CD4-positive, alpha-beta T cell treated with Interleukin-15 for 1 hour (primary cell): ENCODE measurements at places on chromosomes 16 and 17.

GRCh38 chr17:17303010-17303846 is at the start of gene NT5M:
NT5M (plus strand) TSS chr17:17303373; CDS start chr17:17303551, 178 bp downstream.
- DNase-seq: peak; percentile 61

DNA sequence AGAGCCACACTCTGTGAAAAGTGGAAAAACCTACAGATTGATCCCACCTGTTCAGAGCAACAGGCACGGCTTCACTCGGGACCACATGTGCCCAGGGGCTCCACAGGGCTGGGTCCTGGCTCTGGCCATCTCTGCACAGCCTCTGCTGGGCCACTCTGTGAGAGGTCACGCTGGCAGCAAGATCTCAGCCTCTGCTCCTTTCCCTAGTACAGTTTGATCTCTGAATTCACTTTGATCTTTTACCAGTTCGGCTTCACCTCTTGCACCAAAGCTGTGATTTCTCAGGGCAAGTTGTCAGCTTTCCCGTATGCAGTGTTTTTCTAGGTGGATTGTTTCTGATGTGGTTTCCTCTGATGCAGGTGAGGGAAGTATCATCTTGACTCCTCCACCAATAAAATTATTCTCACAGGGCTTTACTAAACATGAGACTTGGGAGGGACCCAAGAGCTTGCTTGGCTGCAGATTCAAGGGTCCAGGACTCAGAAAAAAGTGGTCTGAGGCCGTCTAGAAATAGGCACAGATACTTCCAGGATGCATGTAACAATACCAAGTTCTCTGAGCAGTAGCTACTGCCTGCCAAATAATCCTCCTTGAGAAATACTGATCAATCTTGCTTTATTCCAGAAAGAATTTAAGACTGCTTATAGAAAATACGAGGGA is 24.0 kb upstream of the ALDH3A1 start:
- DNase-seq: peak; percentile 50

DNA sequence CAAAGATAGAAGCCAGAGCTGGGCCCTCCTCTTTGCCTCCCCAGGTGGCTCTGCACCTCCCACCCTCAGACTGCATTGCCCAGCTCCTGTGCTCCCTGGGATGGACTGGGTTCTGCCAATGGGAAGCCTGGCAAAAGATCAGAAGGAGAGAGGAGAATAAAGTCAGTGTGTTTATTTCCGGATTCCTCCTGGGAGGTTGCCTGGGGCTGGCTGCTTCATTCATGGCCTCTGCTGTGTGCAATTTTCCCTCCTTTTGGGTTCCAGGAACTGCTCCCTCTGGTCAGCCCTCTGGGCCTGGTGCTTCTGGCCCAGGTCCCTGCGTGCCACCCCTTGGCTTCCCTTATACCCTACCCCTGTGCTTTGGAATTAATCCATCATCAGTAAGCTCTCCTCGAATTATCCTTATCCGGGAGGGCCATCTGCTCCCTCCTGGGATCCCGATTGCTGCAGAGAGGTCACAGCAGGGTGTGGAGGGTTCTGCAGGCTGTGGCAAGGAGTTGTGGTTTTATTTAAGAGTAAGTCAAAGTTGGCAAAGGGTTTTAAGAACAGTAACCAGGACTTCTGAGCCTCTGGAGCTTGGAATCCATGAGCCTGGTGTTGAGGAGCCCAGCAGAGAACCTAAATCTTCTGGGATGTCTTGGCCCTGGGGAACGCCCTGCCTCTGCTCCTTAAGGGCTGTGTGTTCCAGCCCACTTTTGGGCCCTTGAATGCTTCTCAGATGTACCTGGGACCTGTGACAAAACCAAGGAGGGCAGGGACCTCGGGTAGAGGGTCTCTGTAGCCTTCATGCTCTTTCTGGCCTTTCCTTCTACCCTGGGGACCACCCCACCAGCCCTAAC is 8.2 kb upstream of the MMP2 start:
- DNase-seq: no peak

DNA sequence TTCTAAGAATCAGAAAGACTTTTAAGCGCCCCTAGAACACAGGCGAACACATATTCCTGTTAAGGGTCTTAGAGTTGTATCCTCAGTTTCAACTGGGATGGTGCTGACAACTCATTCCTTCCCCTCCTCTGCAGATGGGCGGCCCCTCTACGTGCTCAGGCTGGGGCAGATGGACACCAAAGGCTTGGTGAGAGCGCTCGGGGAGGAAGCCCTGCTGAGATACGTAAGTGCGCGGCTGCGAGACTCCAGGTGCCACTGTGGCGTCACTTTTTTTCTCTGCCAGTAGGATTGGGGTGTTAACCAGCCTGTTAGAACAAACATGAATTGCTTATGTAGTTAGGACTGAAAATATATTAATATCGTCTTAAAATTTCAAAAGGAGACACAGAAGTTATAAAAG is 62.7 kb downstream of the SEC14L1 start:
- no peak for DNase-seq

GRCh38 chr17:58236394-58236793 is 2.0 kb upstream of the LPO start:
- no peak for DNase-seq

DNA sequence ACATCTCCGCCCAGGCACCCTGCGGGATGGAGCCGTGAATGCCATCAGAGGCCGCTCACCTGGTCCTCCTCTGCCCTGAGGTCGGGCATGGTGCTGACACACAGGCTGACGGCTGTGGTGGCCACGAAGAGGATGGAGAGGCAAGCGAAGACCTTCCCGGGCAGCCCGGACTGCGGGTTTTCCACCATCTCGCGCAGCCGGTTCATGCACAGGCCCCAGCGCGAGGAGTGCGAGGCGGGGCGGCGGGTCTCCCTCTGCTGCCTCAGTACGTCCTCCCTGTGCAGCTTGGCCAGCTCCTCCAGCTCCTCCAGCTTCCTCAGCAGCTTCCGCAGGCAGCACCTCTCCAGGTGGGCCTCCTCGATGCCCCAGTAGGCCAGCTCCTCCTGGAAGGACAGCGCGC is 3.1 kb downstream of the KCNG4 start:
- no peak for DNase-seq

- no peak for DNase-seq
These were observed 61.2 kb downstream of the CLEC16A start for GRCh38 chr16:11005611-11005975.

- DNase-seq: no peak
These were observed 21.4 kb downstream of the CDRT4 start for GRCh38 chr17:15446036-15446435.

- no peak for DNase-seq
These were observed 37.6 kb downstream of the RNF112 start for GRCh38 chr17:19448341-19449268.

DNA sequence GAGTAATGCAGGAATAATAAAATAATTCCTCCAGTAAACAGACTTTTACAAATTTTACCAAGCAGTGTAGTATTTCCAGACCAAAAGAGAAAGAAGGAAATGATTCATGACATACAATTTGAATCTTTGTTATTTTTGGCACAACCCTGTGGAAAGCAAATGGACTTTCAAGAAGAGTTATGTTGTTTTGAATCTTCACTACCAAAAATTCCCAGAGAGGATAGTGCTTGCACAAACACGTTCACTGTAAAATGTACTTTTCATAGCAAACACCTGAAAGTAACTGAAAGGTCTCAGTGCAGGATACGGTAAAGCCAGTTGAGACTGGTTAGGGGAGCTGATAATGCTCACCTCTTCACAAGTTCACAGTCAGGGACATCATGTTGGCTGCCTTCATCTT is 107.1 kb downstream of the USP22 start:
- DNase-seq: no peak

GRCh38 chr16:8452941-8453340 is 137.4 kb downstream of the TMEM114 start:
- DNase-seq: no peak

DNA sequence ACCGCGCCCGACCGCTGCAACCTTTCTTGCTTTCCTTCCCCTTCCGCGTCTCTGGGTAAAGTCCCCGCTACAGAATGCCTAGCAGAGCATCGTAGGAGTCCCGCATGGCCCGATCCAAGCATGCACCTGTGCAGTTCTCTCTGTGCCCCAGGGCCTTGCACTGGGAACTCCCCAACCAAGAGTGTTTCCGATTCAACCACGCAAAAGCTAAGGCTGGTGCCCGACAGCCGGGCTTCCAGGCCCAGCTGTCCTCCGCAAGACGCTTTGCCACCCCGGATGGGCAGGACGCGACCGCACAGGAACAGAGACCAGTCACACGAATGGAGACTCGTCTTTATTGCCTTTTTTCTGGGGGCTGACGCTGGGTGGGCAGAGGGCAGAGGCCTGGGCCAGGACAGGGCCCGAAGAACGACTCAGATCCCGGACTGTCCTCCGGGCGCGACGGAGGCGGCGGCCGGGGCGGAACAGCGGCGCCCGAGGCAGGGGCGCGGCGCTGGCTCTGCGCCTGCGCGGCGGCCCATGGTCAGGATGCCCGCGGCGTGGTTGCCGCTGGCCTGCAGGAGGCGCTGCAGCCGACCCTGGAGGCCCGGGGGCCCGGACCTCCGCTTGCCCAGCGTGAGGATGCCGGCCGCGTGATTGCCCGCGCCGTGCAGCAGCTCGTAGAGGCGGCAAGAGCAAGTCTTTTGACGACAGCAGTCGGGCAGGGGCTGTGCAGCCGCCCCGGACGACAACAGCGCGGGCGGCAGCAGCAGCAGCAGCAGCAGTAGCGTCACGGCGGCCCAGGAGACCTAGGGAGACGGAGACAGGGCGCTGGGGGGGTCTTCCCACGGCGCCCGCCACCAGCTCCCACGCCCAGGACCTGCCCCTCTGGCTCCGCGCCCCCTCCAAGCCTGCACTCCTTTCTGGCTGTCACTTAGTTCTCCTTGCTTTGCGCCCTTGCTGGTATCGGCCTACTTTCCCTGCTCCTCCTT is 1.2 kb downstream of the HCRT start:
- peak; percentile 76 for DNase-seq

DNA sequence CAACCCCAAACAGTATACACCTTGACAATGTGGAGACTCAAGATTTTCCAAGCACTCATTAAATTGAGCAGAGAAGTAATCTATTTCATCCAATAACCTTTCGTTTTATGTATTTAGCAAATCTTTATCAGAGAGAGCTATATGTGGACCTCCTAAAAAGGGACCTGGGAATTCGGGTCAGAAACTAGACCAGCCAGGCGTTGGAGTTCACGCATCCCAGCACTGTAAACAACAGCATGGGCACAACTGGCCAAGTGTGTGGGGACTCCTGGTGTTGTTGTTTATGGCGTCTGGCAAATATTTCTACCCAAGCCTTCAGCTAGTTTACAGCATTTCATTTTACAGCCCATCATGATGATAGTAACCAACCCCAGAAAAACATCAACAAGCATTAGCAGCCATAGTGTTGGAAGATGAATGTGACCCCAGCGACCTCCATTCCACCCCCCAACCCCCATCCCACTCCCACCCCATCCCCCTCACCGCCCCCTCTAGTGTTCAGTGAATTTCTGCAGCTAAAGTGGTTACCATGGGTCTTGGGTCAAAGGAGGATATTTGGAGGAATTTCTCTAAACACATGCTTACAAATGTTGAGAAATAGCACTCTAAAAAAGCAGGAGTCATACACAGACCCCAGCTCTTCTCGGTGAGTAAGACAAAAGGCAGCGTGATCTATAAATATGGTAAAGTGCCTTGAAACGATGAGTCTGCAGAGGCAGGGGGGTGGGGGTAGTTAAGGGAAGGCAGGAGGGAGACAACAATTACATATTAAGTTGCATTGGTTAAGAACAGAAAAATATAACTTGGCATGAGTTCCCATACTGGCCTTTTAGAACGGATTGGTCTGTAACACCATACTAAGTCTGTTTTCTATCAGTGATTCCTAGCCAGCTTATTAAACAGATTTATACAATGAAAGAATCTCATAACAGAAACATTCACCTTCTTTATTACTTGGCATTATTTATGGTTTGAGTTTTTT is 91.4 kb upstream of the TBX2 start:
- no peak for DNase-seq

DNA sequence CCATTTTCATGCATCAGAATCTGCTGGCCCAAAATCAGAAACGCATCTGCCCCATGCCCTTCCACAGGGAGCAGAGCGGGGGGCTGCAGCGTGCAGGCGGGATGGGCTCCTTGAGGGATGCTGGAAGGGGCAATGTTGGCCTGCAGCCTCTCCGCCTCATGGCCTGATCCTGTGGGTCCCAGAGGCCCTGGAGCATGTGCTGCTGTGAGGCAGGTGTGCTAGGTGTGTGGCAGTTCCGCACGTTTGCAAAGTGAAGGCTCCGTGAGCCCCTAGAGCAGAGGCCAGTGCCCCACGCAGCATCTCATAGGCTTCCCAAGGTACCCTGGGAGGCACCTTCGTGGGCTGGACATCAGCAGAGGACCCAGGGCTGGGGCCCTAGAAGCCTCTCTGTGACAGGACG is 36.4 kb upstream of the CDH15 start:
- no peak for DNase-seq

DNA sequence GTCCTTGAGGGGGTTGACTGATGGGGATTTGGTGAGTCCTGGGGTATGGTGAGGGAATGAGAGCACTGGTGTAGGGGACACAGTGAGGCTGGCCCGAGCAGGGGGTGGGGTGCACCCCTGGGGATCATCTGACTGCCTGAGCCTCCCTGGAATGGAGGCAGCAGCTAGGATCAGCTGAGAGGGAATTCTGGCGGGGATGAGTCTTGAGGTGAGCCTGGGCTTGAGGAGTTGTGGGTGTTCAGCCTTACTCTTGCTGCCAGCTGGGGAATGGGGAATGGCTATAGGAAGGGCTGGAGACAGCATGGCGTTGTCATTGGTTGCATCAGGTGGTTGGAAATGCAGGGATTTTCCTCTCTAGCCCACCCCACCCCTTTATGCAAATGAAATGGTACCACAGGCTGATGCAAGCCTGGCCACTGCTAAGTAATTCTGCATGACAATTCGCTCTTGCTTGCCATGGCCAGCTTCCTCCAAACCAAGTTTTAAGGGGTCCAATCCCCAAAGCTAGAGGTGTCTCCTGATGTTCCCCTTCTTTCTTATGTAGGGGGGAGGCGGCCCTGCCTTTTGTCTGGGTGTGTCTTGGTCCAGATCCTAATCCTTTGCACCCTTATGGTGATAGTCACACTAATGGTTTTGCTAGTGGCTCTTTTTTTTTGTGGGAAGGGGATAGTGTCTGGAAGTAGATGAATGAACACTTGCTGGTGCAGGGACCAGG is 7.5 kb downstream of the NFE2L1 start:
- no peak for DNase-seq

- no peak for DNase-seq
These were observed 57.4 kb upstream of the NKD1 start for GRCh38 chr16:50490828-50491227.

- DNase-seq: no peak
These were observed 31.6 kb downstream of the IFT140 start for GRCh38 chr16:1580256-1580655.

- no peak for DNase-seq
These were observed 61.4 kb upstream of the ARHGAP44 start for GRCh38 chr17:12727881-12728280.

DNA sequence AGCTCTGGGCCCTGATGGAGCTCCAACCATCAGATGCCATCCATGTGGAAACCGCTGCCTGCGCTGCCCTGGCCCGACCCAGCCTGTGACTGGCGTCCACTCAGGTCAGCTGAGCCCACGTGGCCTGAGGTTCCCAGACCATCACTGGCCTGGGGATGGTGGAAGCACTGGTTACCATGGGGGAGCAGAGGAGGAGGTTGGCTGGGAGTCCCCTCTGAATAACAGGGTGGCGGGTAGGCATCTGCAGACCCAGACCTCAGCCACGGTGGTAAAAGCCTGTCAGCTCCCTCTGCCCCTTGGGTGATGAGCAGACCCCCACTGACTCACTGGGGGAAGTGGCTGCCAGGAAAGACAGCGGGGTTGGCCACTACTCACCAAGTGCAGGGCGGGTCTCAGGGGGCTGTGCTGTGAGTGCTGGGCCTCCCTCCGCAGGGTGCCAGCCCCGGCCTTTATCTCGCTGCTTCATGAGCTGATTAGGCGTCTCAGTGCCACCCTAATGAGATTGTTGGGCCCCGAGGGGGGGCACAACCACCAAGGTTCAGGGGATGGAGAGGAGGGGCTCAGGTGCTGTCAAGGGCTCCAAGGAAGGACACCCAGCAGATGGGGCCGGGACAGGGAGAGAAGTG is at the start of gene PDE6G:
Gene PDE6G (minus strand): TSS at position 425 of the 626 bp plus-strand sequence. CDS start 3,237 bp downstream, outside the sequence.
- DNase-seq: no peak
